Activated CD4-positive, alpha-beta memory T cell treated with anti-CD3 and anti-CD28 coated beads for 36 hours (primary cell): ENCODE measurements at places on chromosomes 13 and 19. TPM values are rescaled to one million over a fixed set of nuclear protein-coding genes. Genes with fewer than 3 reads are reported as not detected.

GRCh38 chr19:6066661-6067646 lies 43.3 kb downstream of the RFX2 start:
- no peaks in the 10 kb centered on the region for H3K36me3 ChIP-seq
- peak; percentile 25 for DNase-seq
- H3K4me1 ChIP-seq: peaks cover 30% of the 10 kb centered on the region
- peak overlapping the region; percentile 14 for H3K27ac ChIP-seq
- no peak overlapping the region for H3K4me3 ChIP-seq

DNA sequence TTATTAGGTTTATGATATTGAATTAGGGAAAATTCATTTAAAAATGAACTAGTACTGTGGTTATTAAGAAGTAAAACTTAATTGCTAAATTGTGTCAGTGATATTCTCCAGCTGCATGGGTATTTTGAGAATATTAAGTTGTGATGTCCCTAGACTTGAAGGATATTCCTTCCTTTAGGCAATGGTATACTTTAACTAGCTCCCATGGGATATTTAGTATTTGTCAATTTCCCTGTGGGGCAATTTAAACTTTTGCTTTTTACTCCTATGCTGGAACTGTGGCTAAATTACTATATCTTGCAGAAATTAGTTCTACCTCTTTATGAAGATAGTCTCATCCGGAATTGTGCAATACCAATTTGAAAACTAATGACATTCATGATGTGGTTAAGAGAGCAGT lies 151.6 kb upstream of the CSNK1A1L start:
- H3K4me3 ChIP-seq: no peak overlapping the region
- no peak overlapping the region for H3K27ac ChIP-seq
- no peaks in the 10 kb centered on the region for H3K4me1 ChIP-seq
- H3K27me3 ChIP-seq: no peaks in the 10 kb centered on the region
- no peak for DNase-seq
- no peaks in the 10 kb centered on the region for H3K36me3 ChIP-seq

- no peak overlapping the region for H3K27ac ChIP-seq
- H3K4me1 ChIP-seq: peaks cover 5% of the 10 kb centered on the region
- DNase-seq: no peak
- H3K36me3 ChIP-seq: no peaks in the 10 kb centered on the region
Measured at GRCh38 chr13:41582027-41582463, 124.7 kb downstream of the RGCC start.

DNA sequence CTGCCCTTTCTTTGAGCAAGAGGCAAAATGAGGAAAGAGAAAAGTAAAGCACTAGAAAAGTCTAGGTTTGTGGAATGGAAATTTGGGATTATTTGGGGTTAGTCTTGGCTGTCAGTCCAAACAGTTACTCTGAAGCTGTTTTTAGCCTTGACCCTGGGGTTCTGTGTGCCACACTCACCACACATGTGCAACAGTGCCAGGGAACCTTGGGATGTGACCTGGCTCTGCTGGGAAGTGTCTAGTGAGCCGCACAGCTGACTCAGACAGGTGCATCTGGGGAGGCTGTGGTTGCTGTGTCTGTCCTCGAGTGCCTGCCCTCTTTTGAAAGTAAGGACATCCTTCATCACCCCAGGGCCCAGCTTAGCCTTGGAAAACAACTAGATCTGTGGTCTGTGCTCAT lies 15.8 kb downstream of the MICOS13 start:
- peak overlapping the region; percentile 51 for H3K27ac ChIP-seq
- no peak for DNase-seq
- peaks cover 54% of the 10 kb centered on the region for H3K36me3 ChIP-seq
- H3K4me3 ChIP-seq: no peak overlapping the region
- no peaks in the 10 kb centered on the region for H3K27me3 ChIP-seq

DNA sequence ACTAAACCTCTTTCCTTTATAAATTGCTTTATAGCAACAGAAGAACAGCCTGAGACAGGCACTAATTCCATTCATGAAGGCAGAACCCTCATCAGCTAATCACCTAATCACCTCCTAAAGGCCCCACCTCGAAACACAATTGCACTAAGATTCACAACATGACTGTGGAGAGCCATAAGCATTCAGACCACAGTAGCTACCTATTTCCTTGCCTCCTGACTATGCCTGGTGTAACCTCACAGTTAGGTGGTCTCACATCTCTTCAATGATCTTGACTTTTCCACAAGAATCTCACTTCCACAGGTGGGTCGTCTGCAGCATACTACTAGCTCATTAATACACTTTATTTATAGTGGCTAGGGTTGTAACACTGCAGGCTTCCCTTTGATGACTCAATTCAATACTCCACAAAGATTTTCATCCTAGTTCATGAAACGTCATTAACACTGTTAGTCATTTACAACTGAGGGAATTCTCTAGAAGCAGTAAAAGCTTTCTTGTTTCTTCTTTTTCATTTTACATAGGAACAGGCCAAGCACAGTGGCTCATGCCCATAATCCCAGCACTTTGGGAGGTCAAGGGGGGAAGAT lies 27.1 kb downstream of the STK24 start:
- H3K4me3 ChIP-seq: peak overlapping the region; percentile 28
- peak overlapping the region; percentile 79 for H3K27ac ChIP-seq
- no peaks in the 10 kb centered on the region for H3K27me3 ChIP-seq
- DNase-seq: no peak
- peaks cover 83% of the 10 kb centered on the region for H3K4me1 ChIP-seq

DNA sequence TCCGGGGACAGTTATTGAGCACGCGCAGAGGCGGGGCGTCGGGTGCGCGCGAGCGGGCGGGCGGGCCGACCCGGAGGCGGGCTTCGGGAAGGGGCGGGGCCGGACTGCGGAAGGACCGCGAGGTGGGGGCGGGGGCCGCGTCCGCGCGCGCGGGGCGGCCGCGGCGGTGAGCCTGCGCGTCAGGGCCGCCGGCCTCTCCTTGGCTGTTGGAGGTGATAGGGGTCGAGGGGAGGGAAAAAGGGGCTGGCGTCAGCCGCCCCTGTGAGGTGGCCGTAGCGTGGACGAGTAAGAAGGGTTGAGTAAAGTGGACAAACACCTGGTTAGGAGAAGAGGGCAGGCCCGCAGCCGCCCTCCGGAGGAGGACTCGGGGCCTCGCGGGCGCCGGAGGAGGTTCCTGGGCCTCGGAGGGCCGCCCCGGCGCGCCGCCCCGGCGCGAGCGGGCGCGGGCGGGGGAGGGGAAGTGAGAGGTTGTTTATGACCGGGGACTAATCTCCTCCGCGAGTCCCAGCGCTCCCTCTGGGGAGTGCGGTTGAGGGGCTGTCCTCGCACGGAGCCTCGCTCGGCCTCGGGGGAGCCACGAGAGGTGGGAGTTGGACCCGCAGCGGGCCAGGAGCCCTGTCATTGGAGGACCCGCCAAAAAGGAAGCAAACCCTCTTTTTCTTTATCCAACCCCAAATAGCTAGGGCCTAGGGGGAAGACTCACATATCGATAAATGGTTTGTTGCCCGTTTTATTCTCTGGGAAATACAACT lies 547 bp upstream of the INTS6 start:
- peaks cover 49% of the 10 kb centered on the region for H3K36me3 ChIP-seq
- peaks cover 1% of the 10 kb centered on the region for H3K27me3 ChIP-seq
- peaks cover 35% of the 10 kb centered on the region for H3K4me1 ChIP-seq
- DNase-seq: peak; percentile 84
- peak overlapping the region; percentile 92 for H3K4me3 ChIP-seq

DNA sequence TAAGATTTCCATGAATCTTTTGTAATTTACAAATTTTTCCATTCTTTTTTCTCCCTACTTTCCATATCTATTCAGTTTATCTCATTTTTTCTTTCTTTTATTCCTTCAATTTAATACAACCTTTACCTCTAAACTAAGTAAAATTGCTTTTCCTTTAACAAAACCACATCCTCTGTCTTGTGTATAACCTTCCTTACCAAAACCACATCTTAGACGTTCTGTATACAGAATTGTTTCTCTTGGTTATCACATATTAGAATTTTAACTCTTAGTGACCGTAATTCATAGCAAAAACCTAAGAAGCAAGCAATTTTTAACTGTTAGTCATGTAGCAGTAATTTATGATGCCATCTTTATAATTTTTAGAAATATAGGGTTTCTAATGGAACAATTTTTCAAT lies 15.0 kb downstream of the PPP5C start:
- no peak overlapping the region for H3K4me3 ChIP-seq
- no peaks in the 10 kb centered on the region for H3K27me3 ChIP-seq
- H3K36me3 ChIP-seq: peaks cover 21% of the 10 kb centered on the region

DNA sequence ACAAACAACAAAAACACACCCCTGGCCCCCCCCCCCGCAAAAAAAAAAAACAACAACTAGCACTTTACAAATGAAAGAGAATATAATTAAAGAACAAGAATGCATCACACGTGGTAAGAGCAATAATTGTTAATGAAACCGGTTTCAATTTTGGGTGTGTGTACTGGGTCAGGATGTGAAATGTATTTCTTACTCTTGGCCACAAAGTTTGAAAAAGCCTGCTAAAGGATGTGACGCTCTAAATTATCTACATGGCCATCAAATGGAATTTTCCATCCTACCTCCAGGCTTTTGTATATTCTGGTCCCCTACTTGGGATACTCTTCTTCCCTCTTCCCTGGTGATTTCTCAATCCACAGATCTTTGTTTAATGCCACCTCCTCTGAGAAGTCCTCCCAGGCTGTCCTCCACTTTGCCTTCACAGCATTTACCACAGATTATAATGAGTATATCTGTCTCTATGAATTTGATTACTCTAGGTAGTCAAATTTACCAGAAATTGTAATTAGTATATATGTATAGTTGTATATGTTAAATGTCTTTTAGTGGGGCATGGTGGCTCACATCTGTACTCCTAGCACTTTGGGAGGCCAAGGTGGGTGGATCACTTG lies 2.1 kb downstream of the SARS2 start:
- H3K36me3 ChIP-seq: peaks cover 20% of the 10 kb centered on the region
- H3K27ac ChIP-seq: peak overlapping the region; percentile 63
- no peaks in the 10 kb centered on the region for H3K27me3 ChIP-seq

GRCh38 chr13:77580748-77581147 lies 45.2 kb downstream of the SCEL start:
- H3K27me3 ChIP-seq: peaks cover 18% of the 10 kb centered on the region
- no peak overlapping the region for H3K4me3 ChIP-seq
- no peaks in the 10 kb centered on the region for H3K36me3 ChIP-seq
- H3K27ac ChIP-seq: no peak overlapping the region

- DNase-seq: no peak
- H3K27me3 ChIP-seq: peaks cover 19% of the 10 kb centered on the region
- no peak overlapping the region for H3K27ac ChIP-seq
- H3K4me3 ChIP-seq: no peak overlapping the region
- H3K36me3 ChIP-seq: no peaks in the 10 kb centered on the region
Measured at GRCh38 chr19:42613666-42614065, 18.9 kb upstream of the CEACAM8 start.

GRCh38 chr13:46756977-46757376 lies 40.0 kb downstream of the ESD start:
- no peak overlapping the region for H3K4me3 ChIP-seq
- no peak overlapping the region for H3K27ac ChIP-seq
- H3K27me3 ChIP-seq: no peaks in the 10 kb centered on the region
- DNase-seq: no peak

- peaks cover 19% of the 10 kb centered on the region for H3K36me3 ChIP-seq
- H3K27ac ChIP-seq: no peak overlapping the region
- no peak for DNase-seq
- no peaks in the 10 kb centered on the region for H3K4me1 ChIP-seq
Measured at GRCh38 chr13:20740021-20740420, 33.7 kb downstream of the EEF1AKMT1 start.

DNA sequence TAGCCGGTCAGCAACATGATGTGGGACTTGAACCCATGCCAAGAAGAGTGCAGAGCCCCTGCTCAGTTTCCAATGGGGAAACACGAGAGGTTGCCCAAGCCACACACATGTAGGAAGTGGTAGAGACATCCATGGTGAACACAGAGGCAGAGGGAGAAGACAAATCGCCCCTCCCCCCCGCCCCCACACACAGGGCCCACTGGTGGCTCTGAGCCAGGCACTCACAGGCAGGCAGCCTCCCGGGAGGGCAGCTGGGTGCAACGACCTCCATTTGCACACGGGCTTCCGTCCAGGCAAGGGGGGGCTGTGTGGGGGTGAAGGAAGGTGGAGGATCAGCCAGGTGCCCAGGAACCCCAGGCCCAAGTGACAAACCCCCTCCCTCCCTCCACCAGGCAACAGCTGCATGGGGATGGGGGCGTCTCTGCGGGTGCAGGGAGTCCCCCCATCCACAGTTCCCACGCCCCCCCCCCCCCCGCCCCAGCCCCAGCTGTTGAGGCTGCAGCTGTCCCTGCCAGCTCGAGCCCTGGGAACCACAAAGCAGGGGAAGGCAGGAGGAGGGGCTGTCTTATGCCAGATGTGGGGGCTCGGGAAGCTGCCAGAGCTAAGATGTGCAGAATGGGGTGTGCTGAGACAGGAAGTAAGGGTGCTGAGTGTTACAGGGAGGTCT lies 3.4 kb downstream of the NOTCH3 start:
- no peaks in the 10 kb centered on the region for H3K36me3 ChIP-seq
- H3K4me3 ChIP-seq: no peak overlapping the region
- peaks cover 55% of the 10 kb centered on the region for H3K27me3 ChIP-seq
- DNase-seq: no peak
- H3K27ac ChIP-seq: no peak overlapping the region
- H3K4me1 ChIP-seq: peaks cover 13% of the 10 kb centered on the region

GRCh38 chr19:1279782-1280341 lies 4.5 kb downstream of the FAM174C start:
- H3K27ac ChIP-seq: no peak overlapping the region
- peaks cover 7% of the 10 kb centered on the region for H3K27me3 ChIP-seq
- H3K4me1 ChIP-seq: peaks cover 21% of the 10 kb centered on the region
- no peak overlapping the region for H3K4me3 ChIP-seq
- DNase-seq: peak; percentile 88
- peaks cover 17% of the 10 kb centered on the region for H3K36me3 ChIP-seq

DNA sequence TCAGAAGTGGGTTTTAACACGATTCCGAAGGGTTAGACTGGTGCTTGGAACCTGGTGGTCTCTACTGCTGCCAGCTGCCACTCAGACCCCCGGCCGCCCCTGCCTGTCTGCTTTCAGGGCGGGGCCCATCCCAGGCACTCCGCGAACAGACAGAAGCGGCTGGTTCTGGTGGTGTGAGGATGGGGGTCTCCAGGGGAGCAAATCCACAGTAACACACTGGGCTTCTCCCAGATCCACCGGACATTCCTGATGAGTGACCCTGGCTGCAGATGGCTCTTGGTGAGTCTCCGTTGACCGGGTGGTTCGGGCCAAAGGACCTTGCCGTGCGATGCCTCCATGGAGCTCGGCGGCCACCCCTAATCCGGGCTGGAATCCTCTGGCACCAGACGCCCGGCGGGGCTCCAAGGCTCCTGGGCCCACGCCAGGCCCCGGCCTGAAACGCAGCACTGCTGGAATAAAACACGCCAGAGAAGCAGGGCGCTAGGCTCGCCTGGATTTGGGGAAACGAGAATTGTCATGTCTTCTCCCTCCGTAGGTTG lies 2.1 kb upstream of the PTBP1 start:
- no peak for DNase-seq
- H3K27ac ChIP-seq: no peak overlapping the region
- H3K4me3 ChIP-seq: no peak overlapping the region
- H3K27me3 ChIP-seq: no peaks in the 10 kb centered on the region

- no peaks in the 10 kb centered on the region for H3K27me3 ChIP-seq
- no peak overlapping the region for H3K4me3 ChIP-seq
- H3K4me1 ChIP-seq: no peaks in the 10 kb centered on the region
- H3K36me3 ChIP-seq: no peaks in the 10 kb centered on the region
- H3K27ac ChIP-seq: no peak overlapping the region
- DNase-seq: no peak
Measured at GRCh38 chr13:36108342-36108741, 22.8 kb downstream of the DCLK1 start.

The CGB3 gene
- not detected for total RNA-seq

The COQ8B gene
- 36.3 TPM for total RNA-seq

The FOXA3 gene
- 0.48 TPM for total RNA-seq

The C1QTNF9 gene
- not detected for total RNA-seq

The FFAR2 gene
- total RNA-seq: not detected

The TEX101 gene
- not detected for total RNA-seq

The LHB gene
- 0.48 TPM for total RNA-seq

The SBK3 gene
- not detected for total RNA-seq

The ZNF730 gene
- 0.51 TPM for total RNA-seq

The RXFP2 gene
- total RNA-seq: not detected
